BE2C (cell line): ENCODE measurements at places on chromosomes 4 and X.

GRCh38 chr4:123462007-123462406, 65.4 kb downstream of the SPRY1 start:
- DNase-seq: no peak

DNA sequence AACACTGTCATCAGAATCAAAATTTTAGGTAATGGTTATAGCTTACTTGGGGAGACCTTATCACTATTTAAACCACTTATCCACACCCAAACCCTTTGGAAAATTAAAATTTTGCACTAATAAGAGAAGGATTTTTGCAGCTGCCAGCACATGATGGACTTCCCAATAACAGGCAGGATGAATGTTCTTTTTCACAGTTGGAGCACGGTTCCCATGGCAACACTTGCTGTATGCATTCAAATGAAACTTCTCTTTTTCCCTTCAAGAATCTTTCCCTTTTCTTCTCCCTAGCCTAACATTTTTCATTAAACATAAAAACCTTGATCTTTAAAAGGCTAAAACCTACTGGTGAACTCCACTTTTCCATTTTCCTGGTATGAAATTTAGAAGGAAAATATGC, 768.2 kb downstream of the KCTD8 start:
- no peak for DNase-seq

GRCh38 chr4:147638942-147639341, 21.7 kb downstream of the TMEM184C start:
- DNase-seq: no peak

DNA sequence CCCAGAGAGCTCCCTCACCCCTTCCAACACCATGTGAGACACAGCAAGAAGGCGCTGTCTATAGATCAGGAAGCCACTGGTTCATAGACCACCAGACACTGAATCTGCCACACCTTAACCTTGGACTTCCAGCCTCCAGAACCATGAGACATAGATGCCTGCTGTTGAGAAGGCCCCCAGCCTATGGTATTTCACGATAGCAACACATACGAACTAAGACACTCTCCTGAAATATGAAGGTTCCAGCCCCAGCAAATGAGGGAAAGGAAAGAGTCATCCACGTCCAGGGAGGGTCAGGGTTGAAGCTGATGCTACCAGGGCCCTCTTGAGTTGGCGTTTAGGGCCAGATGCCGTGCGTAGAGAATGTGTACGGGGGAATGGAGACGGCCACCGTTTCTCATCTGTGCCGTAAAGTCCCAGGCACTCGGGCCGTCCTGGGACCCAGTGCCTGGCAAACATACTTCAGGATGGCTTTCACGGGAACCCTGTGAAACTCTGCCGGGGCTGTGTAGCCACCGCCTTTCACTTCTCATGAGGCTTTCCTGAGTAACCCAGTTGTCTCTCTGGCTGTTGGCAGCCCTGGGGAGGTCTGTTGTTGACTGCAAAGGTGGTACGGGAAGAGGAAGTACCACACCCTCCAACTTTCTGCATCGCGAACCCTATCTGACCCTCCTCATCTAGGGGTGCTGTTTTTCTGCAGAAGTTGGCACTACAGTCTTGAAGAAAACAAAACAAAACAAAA, 17.7 kb upstream of the P2RY8 start:
- DNase-seq: no peak

GRCh38 chr4:113404841-113405240, 355.4 kb downstream of the ANK2 start:
- DNase-seq: no peak

GRCh38 chr4:38193236-38193863, 233.2 kb downstream of the PTTG2 start:
- DNase-seq: no peak
